ENCODE measurements at places on chromosomes 7 and 10. TPM values are rescaled to one million over a fixed set of nuclear protein-coding genes. Genes with fewer than 3 reads are reported as not detected.

NPY gene
- total RNA-seq: not detected

BTBD16 gene
- total RNA-seq: 0.82 TPM

FXYD4 gene
- not detected for total RNA-seq

ZNF804B gene
- total RNA-seq: not detected

SPDYE18 gene
- total RNA-seq: not detected

NRAP gene
- total RNA-seq: not detected

SRRM3 gene
- 8.5 TPM for total RNA-seq

HOXA10 gene
- total RNA-seq: 0.41 TPM

IGF2BP3 gene
- 80.2 TPM for total RNA-seq

SPACDR gene
- 1.5 TPM for total RNA-seq

AMPH gene
- total RNA-seq: not detected

OR6B1 gene
- total RNA-seq: not detected

GJC3 gene
- total RNA-seq: not detected

DNA sequence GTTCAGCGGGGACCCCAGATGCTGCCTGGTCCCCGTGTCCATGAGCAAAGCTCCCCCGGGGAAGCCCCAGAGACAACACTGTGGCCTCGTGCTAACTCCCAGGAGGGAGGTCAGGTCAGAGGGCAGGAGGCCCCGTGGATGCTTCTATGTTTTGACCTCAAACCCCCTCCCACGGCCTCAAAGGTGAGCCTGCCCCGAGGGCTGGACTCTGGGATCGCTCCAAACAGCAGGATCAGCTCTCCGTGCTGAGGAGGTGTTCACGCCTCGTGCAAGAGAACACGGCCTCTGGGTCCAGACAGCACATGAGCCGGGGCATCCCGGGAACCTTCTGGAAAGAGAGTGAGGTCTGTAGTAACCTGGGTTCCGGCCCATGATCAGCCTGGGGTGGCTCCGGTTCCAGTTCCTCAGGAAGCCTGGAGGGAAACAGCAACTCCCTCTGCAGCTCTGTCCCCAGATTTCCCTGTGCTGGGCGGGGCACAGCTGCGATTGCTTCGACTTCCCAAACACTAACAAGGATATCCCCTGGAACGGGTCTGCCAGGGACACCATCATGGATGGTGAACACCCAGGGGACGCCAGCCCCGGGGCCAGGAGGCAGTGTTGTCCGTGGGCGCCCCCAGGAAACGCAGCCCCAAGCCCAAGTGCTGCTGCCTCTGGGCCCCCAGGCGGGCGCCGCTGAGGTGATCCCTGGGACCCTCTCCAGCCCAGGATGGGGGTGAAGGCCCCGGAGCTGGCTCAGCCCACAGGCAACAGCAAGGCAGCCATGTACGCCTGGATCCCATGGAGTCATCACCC is 18.0 kb upstream of the INPP5A start:
- H3K36me3 ChIP-seq: no peaks in the 10 kb centered on the region
- H3K27ac ChIP-seq: peak overlapping the region; percentile 91
- no peak overlapping the region for H3K4me3 ChIP-seq
- no peaks in the 10 kb centered on the region for H3K27me3 ChIP-seq
- DNase-seq: no peak
- peaks cover 59% of the 10 kb centered on the region for H3K4me1 ChIP-seq

- H3K27me3 ChIP-seq: no peaks in the 10 kb centered on the region
- no peaks in the 10 kb centered on the region for H3K36me3 ChIP-seq
- DNase-seq: no peak
- no peaks in the 10 kb centered on the region for H3K4me1 ChIP-seq
- H3K27ac ChIP-seq: no peak overlapping the region
Measured at GRCh38 chr7:91046322-91047089, 217.7 kb upstream of the FZD1 start.

DNA sequence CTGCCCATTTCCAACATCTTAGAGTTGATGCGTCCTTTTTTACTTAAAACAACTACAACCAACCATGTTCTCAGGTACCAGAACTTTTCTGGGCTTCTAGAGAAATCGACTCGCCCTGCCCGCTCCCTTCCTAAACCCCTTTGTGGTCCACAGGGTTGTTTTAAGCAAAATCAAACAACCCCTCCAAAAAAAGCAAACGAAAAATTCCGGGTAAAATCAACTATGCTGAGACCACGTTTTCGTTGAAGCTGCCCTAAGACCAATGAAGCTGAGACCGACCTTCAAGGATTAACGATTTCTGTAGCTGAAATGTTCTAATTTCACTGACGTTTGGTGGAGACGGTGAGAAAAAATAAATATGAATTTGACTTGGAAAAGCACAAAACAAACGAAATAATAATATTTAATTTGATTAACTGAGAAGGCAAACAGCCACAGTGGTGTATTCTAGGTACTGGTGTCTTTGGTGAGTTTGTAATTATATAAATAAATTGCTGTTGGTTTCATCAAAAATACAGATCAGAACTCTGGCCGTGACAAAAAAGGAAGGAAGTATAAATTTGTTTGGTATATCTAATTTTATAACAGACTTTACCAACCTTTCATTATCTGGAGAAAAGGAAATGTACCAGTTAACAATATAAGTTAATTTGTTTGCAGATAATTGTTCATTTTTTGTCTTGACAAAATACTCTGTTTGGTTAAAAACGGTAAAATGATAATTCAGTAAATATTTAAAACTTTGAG is 4.7 kb upstream of the IGF2BP3 start:
- peak overlapping the region; percentile 98 for H3K4me3 ChIP-seq
- peak overlapping the region; percentile 100 for H3K27ac ChIP-seq
- H3K36me3 ChIP-seq: no peaks in the 10 kb centered on the region
- H3K4me1 ChIP-seq: peaks cover 25% of the 10 kb centered on the region
- H3K27me3 ChIP-seq: no peaks in the 10 kb centered on the region

GRCh38 chr7:28605427-28606085 is 193.2 kb downstream of the CREB5 start:
- no peak overlapping the region for H3K4me3 ChIP-seq
- H3K27ac ChIP-seq: no peak overlapping the region
- DNase-seq: no peak
- peaks cover 3% of the 10 kb centered on the region for H3K27me3 ChIP-seq

GRCh38 chr7:118312966-118313365 is 88.5 kb downstream of the ANKRD7 start:
- no peaks in the 10 kb centered on the region for H3K36me3 ChIP-seq
- H3K4me3 ChIP-seq: no peak overlapping the region

- DNase-seq: no peak
- no peak overlapping the region for H3K4me3 ChIP-seq
- H3K27me3 ChIP-seq: no peaks in the 10 kb centered on the region
- H3K4me1 ChIP-seq: no peaks in the 10 kb centered on the region
Measured at GRCh38 chr10:89773081-89773480, 71.7 kb downstream of the KIF20B start.

GRCh38 chr7:143384661-143385631 is 3.8 kb downstream of the ZYX start:
- peaks cover 4% of the 10 kb centered on the region for H3K4me1 ChIP-seq
- DNase-seq: no peak
- H3K4me3 ChIP-seq: no peak overlapping the region
- H3K27ac ChIP-seq: no peak overlapping the region
- no peaks in the 10 kb centered on the region for H3K27me3 ChIP-seq

GRCh38 chr10:126117196-126117595 is 220.8 kb downstream of the FANK1 start:
- H3K27ac ChIP-seq: no peak overlapping the region
- H3K4me3 ChIP-seq: no peak overlapping the region

DNA sequence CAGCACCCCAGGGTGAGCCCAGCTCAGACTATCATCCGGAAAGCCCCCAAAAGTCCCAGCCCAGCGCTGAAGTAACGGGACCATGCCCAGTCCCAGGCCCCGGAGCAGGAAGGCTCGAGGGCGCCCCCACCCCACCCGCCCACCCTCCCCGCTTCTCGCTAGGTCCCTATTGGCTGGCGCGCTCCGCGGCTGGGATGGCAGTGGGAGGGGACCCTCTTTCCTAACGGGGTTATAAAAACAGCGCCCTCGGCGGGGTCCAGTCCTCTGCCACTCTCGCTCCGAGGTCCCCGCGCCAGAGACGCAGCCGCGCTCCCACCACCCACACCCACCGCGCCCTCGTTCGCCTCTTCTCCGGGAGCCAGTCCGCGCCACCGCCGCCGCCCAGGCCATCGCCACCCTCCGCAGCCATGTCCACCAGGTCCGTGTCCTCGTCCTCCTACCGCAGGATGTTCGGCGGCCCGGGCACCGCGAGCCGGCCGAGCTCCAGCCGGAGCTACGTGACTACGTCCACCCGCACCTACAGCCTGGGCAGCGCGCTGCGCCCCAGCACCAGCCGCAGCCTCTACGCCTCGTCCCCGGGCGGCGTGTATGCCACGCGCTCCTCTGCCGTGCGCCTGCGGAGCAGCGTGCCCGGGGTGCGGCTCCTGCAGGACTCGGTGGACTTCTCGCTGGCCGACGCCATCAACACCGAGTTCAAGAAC is 1.1 kb downstream of the VIM start:
- H3K36me3 ChIP-seq: peaks cover 21% of the 10 kb centered on the region
- peaks cover 26% of the 10 kb centered on the region for H3K4me1 ChIP-seq
- no peaks in the 10 kb centered on the region for H3K27me3 ChIP-seq
- peak overlapping the region; percentile 89 for H3K4me3 ChIP-seq
- no peak for DNase-seq

GRCh38 chr7:56605146-56605545 is 488.9 kb upstream of the NUPR2 start:
- no peak overlapping the region for H3K4me3 ChIP-seq
- no peaks in the 10 kb centered on the region for H3K36me3 ChIP-seq
- no peak for DNase-seq
- H3K4me1 ChIP-seq: no peaks in the 10 kb centered on the region

GRCh38 chr7:30159163-30159562 is 24.4 kb downstream of the MTURN start:
- H3K4me1 ChIP-seq: peaks cover 10% of the 10 kb centered on the region
- H3K27me3 ChIP-seq: peaks cover 2% of the 10 kb centered on the region
- no peak overlapping the region for H3K27ac ChIP-seq
- H3K4me3 ChIP-seq: no peak overlapping the region
- no peaks in the 10 kb centered on the region for H3K36me3 ChIP-seq

DNA sequence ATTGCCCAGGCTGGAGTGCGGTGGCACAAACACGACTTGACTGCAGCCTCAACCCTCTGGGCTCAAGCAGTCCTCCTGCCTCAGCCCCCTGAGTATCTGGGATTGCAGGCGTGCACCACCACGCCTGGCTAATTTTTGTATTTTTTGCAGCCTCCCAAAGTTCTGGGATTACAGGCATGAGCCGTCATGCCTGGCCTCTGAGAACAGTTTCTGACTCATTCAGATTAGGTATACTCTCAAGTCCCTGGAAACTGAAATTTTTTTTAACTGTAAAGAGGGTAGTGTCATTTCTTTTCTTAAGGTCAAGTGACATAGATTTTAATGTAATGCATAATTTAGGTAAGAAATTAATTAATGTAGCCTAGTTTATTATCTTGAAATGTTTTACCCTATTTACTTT is 104.7 kb downstream of the SEPTIN7 start:
- DNase-seq: no peak
- H3K4me1 ChIP-seq: no peaks in the 10 kb centered on the region
- no peak overlapping the region for H3K27ac ChIP-seq
- peaks cover 32% of the 10 kb centered on the region for H3K36me3 ChIP-seq
- H3K27me3 ChIP-seq: no peaks in the 10 kb centered on the region

- H3K4me1 ChIP-seq: no peaks in the 10 kb centered on the region
- H3K27me3 ChIP-seq: no peaks in the 10 kb centered on the region
- no peak overlapping the region for H3K4me3 ChIP-seq
- no peak overlapping the region for H3K27ac ChIP-seq
- DNase-seq: no peak
- H3K36me3 ChIP-seq: no peaks in the 10 kb centered on the region
Measured at GRCh38 chr7:54330216-54330800, 211.9 kb upstream of the VSTM2A start.

- H3K36me3 ChIP-seq: no peaks in the 10 kb centered on the region
- H3K27me3 ChIP-seq: no peaks in the 10 kb centered on the region
- no peak overlapping the region for H3K27ac ChIP-seq
Measured at GRCh38 chr7:75595766-75596165, 103.6 kb downstream of the SPDYE5 start.

GRCh38 chr10:12697764-12698163 is 303.7 kb downstream of the CCDC3 start:
- H3K4me1 ChIP-seq: no peaks in the 10 kb centered on the region
- no peak overlapping the region for H3K27ac ChIP-seq
- no peak for DNase-seq
- no peak overlapping the region for H3K4me3 ChIP-seq
- H3K36me3 ChIP-seq: no peaks in the 10 kb centered on the region

DNA sequence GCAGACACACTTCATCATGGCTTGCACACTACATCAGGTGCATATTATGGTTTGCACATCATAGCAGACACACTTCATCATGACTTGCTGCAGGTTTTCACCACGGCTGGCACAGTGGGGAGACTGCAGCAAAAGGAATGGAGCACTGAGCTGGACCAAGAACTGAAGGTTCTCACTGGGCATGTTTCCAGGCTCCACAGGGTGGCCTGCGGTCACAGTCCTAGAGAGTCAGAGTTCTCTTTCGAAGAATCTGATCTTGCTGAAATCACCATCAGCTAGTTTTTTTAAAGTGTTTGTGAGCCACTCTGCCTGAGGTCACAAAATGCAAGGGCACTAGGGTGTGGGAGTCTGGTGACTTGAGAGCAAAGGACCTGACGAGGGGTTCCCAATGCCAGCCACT is 140.4 kb upstream of the NPY start:
- no peak overlapping the region for H3K4me3 ChIP-seq
- no peaks in the 10 kb centered on the region for H3K27me3 ChIP-seq
- H3K4me1 ChIP-seq: no peaks in the 10 kb centered on the region
- H3K27ac ChIP-seq: no peak overlapping the region
- DNase-seq: no peak

GRCh38 chr10:85600026-85600743 is 766.4 kb downstream of the GRID1 start:
- H3K27me3 ChIP-seq: no peaks in the 10 kb centered on the region
- no peak overlapping the region for H3K27ac ChIP-seq

GRCh38 chr10:42743697-42744096 is 38.9 kb upstream of the BMS1 start:
- no peaks in the 10 kb centered on the region for H3K36me3 ChIP-seq
- no peaks in the 10 kb centered on the region for H3K4me1 ChIP-seq
- no peak overlapping the region for H3K4me3 ChIP-seq
- no peak for DNase-seq
- H3K27ac ChIP-seq: no peak overlapping the region
- peaks cover 4% of the 10 kb centered on the region for H3K27me3 ChIP-seq

Measured in Panc1 (cell line).